NCI-H1105 treated with DMSO at 0.1 percent for 48 hours (cell line): ENCODE measurements at places on chromosomes 6 and 20.
A peak's percentile ranks its signal among the peaks of the same experiment; 100 is the strongest.

GRCh38 chr20:10434467-10434831 lies 427 bp upstream of the MKKS start:
- peak; percentile 99 for DNase-seq

DNA sequence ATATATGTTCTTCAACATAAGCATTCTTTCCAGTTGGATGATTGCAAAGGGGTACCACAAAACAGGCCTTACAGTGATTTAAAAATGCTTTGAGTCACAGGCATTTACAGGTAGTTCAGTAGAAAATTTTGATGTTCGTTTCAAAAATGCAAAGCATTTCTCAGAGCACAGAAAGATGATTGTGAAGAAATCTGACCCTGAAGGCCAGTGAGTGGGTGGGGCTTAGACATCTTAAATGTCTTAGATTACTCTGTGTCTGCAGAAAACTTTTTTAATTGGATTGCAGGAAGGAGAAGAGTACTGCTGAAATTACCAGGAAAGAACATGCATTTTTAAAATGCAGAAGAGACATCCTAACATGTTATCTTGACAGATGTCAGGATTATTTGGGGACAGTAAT lies 268.3 kb downstream of the CDKAL1 start:
- no peak for DNase-seq

- peak; percentile 2 for DNase-seq
These were observed 9.3 kb upstream of the MAK start for GRCh38 chr6:10847684-10848083.

DNA sequence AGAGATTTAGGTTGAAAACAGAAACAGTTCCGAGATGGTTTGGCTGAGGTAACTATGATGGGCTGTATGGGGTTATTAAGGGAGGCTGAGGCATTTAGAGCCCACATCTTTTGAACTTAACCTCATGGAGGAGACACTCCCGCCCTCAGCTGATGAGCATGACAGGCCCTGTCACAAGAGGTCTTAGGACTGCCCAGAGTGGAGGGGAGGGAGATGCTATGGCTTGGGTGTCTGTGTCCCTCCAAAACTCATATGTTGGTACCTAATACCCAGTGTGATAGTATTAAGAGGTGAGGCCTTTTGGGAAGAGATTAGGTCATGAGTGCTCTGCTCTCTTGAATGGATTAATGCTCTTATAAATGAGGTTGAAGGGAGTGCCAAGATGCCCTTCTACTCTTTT lies 126.6 kb downstream of the CDC5L start:
- no peak for DNase-seq

DNA sequence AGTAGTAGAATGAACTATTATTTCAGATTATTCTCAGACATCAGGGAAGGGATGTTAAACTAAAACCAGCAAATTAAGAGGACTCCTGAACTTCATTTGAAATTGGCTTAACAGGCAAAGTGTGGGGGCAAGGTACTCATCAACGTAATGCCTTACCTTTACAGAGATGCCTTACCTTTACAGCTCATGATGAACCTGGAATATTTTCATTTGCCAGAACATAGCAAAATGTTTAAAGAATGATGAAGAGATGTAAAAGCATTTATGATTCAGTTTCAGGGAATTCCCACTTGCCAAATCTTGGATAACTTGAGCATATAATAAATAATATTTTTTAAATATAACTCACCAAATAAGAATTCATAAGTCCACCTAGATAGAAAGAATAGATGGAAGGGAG lies 207.5 kb downstream of the TINAG start:
- no peak for DNase-seq

DNA sequence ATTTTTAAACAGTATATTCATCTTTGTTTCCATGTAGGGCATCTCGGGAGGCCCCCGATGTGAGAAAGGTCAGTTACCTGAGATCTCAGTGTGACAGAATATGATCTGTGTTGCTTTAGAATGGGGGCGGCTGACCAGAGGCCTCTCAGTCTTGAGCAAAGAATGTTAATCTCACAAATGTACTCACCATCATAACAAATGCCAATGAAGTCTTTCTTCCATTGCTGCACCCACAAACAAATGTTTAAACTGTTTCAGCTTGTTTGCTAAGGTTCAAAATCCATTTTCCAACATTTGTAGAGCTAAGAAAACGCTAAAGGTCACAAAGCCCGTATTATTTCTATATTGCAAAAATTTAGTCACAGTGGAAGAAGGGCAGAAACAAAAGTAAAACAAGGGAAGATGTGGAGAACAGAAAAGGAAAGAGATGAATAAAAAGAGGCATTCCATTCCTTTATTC lies 31.8 kb downstream of the ELOVL2 start:
- no peak for DNase-seq

GRCh38 chr6:143691155-143691554 lies 13.4 kb downstream of the PHACTR2 start:
- no peak for DNase-seq

- no peak for DNase-seq
These were observed 152.7 kb downstream of the MCHR2 start for GRCh38 chr6:99841297-99841696.

DNA sequence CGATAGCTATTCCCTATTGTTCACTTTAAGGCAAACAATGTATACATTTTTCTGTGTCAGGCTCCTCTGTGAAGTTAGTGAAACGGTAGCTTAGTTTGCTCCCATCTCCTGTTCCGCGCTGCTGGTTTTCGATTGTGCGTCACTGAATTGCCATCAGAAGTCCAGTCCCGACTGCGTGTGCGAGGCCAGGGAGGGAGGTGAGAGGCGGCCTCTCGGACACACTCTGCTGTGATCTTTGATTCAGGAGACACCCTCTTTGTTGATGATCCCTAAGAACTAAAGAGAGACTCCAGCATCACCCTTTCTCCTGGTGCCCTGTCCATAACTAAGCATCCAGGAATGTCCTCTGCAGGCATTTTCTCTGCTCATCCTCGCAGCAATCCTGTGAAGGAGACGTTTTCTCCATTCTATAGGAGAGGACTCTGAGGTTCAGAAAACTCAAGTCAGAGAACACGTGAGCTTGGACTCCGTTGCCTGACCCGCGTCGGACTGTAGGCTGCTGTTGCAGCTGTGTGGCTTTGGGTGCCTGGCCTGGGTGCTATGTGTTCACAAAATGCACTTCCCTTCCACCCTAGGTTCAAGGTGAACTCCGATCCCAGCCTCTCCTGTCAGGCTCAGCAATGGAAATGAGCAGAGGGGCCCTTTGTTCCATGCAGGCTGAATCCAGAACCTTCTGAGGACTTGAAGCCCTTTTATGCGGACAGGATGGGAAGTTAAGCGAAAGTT lies 24.1 kb upstream of the UNC93A start:
- no peak for DNase-seq

DNA sequence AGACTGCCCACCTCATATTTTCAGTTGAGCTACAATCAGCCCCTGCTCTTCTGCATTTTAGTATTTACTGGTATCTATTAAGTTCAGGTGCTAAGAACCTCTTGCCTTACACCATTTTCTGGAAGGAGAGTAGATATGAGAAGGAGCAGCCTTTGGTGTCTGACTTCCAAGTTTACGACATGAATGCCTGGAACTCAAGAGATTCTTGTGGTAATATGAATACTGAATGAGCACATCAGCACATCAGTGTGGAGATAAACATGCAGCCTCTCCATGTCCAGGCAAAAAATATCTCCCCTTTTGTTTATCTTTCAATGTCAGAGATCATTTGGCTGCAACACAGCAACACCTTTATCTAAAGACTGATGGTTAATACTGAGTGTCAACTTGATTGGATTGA lies 65.8 kb upstream of the THEMIS start:
- DNase-seq: no peak

GRCh38 chr6:89775150-89775549 lies 44.4 kb downstream of the MDN1 start:
- no peak for DNase-seq

GRCh38 chr6:137167702-137168377 lies 5.6 kb downstream of the IL22RA2 start:
- no peak for DNase-seq

DNA sequence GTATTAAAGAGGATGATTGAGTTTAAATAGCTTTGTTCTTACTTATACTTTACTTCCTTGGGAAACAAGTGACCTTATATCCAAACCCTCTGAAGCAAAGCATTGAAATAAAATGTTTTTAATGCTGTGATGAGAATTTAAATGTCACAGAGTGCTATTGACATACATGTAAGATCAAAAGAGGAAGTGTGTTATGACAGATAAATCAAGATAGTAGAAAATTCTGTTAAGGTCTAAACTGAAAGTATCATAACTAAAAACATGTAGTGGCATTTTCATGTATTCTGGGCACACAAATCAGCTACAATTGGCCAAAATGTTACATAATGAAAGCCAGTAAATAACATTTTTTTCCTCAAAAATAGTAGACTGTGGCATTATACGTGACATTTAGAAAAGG lies 318.0 kb downstream of the GRIK2 start:
- no peak for DNase-seq

DNA sequence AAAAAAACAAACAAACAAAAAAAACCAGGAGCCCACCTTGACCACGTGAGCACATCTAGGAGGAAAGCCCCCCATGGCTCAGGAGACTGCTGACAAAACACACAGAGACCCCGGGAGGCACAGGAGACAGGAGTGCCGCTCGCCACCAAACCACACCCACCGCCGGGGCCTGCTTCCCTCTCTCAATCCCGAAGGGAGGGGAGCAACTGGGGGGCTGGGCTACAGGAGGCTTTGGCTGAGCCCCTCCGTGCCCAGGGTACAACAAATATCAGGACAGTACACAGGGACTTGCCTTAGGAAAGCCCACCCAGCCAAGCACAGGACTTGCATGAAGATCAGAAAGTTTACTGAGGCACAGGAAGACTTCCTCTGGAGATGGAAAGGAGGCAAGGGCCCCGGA lies 102.5 kb downstream of the TAF4 start:
- no peak for DNase-seq

DNA sequence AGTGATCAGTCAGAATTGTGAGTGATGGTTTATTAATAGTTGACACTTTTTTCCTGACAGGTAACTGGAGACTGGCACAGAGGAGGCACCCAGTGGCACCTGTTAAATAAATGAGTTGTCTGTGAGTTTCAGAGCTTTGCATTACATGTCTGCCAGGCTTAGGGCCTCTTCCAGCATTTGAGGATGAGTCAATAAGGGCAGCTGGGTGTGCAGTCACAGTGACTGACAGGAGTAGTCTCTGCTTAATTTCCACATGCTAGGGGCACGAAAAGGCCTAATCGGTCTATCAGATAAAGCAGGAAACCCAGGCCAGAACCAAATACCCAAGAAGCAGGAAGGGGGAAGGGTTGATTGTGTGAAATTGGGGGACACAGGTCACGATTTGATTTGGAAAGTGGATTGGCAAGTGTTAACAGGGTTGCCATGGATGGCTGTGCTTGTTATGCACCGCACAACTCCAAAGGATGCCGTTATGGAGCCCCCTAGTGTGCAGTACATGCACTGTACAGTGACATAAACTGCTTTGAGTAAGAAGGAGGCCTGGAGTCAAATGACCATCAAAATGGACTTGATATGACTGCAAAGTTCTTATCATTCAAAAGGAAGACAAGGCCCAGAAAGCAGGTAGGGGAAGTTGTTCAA lies 111.9 kb upstream of the GGTLC1 start:
- peak; percentile 68 for DNase-seq

GRCh38 chr20:370977-371754 lies 9.4 kb upstream of the TRIB3 start:
- no peak for DNase-seq

- no peak for DNase-seq
These were observed 14.7 kb downstream of the UST start for GRCh38 chr6:148761527-148762011.

- DNase-seq: no peak
These were observed 17.5 kb upstream of the ZSCAN9 start for GRCh38 chr6:28207510-28208110.

DNA sequence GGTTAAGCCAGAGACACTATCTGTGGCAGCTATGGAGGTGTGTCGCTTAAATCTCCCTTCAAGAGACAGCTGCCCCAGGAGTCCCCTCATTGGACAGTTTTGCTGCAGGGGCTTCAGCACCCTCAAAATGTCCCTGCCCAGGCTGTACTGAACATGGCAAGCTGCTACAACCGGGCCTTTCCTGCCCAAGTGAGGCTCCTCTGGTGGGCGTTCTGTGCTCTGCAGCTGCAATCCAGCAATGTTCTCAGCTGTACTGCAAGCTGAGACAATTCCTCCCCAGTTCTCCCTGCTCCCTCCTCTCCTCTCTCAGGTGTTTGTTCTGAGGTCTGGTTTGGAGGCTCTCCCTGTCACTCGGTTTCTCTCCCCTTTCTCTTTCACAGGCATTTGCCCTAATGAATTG lies 190.8 kb upstream of the LAMP5 start:
- no peak for DNase-seq

- DNase-seq: no peak
These were observed 161.4 kb downstream of the PDE7B start for GRCh38 chr6:136012943-136013342.

GRCh38 chr20:50172347-50173013 lies 18.1 kb upstream of the CEBPB start:
- DNase-seq: no peak

GRCh38 chr20:22729616-22730236 lies 145.4 kb upstream of the FOXA2 start:
- DNase-seq: no peak

- no peak for DNase-seq
These were observed 34.9 kb upstream of the FOXA2 start for GRCh38 chr20:22619272-22619671.

- no peak for DNase-seq
These were observed 75.7 kb upstream of the CENPW start for GRCh38 chr6:126264265-126264664.

DNA sequence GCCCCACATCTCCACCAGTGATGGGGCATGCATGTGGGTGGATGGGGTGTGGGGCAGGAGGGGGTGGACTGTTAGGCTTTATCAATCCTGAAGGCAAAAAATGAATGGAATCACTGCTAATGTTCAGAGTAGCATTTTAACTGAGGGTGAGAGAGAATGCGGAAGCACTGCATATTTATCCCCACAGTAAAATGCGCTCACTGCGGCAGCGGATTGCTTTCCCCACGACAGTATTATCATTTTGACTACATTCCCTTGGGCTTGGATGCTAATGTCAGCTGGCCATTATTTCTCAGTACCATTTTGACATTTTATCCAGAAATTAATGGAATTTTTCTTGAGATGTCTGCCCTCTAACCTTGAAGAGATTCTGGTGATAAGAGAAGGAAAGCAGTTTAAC lies 13.4 kb downstream of the ALDH8A1 start:
- DNase-seq: no peak

DNA sequence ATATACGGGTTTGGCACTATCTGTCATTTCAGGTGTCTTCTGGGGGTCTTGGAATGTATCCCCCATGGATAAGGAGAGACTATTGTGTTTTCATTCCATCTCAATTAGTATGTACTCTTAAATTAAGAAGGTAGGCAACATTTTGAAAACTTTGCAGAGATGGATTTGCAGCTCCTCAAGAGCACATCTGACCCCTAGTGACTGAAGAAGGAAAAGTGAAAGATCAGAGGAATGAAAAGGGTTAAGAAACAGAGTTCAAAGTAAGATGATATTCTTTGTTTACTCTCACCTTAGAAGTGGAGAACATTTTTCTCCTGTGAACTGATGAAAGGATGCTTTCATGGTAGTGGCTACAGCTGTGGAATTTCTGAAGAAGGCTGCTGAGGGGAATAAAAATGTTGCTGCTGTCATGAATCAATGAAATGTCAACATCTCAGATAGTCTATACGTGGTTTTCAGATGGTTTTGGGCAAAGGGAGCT lies 41.5 kb downstream of the SH3BGRL2 start:
- no peak for DNase-seq
